ENCODE measurements at places on chromosomes 1 and 21. TPM values are rescaled to one million over a fixed set of nuclear protein-coding genes. Genes with fewer than 3 reads are reported as not detected.
A peak's percentile ranks its signal among the peaks of the same experiment; 100 is the strongest.

- no peak for DNase-seq
Measured at GRCh38 chr1:199087144-199087543, 448.3 kb downstream of the PTPRC start.

GPX7 gene
- 146 TPM for total RNA-seq

ZBTB37 gene
- total RNA-seq, result 10.9 TPM

GRCh38 chr1:76080552-76081079 lies 6.1 kb downstream of the ST6GALNAC3 start:
- peak; percentile 60 for DNase-seq

DNA sequence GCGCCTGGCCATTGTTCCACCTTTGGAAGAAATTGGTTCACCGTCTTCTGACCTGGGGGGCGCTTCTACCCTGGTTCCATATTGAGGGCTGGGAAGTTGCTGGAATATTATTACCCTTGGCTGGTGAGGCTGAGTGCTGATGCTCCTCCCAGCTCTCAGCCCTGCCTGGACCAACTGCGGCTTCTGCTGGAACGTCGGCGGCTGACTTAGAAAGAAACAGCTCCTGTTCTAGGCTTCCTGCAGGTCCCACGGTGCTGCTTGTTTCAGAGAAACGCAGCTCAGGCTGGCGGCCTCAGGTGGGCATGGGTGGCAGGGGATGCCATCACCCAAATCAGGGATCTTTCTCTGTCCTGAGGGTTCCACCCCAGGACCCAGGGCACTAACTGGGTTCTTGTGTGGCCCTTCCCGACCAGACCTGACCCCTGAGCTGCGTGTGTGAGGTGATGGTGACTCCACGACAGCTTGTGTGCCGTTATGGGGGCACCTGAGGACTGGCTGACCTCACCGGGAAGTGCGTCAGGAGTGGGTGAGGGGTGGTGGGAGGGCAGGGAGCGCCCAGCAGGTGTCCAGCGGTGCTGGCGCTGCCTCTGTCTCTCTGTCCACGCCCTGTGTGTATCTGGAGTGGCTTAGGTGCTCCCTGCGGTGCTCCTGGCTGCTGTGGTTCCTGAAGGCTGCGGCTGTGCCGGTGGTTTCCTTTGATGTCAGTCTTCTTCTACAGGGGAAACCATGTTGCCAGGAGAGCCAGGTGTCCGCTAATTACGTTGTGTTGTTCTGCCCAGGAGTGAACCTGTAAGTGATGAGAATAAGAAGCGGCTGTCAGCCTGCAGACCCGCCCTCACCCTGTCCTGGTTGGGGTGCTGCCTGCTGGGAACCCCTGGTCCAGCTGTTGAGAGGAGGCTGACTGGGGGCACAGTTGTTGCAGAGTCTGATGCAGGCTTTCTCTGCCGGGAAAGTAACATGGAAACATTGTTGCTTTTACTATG lies 8.9 kb downstream of the SKI start:
- no peak for DNase-seq

ARMH1 gene
- 1.6 TPM for total RNA-seq

GRCh38 chr1:99917214-99917613 lies 52.6 kb upstream of the SLC35A3 start:
- DNase-seq, result no peak

DNA sequence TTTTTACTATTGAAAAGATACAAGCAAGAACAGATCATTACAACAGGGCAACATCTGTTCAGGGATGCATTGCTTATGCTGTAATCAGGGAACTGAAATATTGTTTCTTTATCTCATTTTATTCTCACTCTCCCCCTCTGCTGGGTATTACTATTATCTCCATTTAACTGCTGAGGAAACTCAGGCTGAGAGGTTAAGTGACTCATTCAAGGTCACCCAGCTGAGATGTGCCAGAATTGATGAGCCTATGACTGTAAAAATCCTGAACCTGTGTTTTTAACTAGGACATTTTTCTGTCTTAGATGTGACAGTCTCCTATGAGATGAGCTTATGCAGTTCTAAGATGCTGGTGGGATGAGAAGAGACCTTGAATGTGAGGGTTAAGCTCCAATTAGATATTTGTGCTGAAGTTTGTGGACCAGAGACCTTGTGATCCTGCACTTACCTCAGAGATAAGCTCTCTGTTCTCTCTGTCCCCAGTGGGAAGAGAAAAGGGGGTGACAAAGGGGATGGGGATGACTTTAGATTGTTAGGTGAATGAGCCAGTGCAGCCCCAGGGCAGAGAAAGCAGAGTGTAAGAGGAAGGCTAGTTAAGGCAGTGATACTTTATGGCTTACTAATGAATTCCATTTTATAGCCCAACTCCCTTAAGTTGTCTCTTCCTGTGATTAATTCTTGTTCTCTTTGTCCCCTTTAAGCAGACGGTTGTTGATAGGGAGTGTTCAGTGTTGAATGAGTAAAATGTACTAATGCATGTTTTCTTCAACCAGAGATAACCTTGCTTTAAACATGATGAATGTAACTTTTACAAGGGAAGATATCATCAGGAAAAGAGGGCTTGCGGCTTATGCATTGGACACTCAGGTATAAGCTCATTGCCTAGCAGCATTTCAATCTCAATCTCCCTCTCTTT lies 111.4 kb downstream of the HLX start:
- no peak for DNase-seq

- peak; percentile 33 for DNase-seq
Measured at GRCh38 chr1:95497566-95497965, 263.6 kb downstream of the RWDD3 start.

DNA sequence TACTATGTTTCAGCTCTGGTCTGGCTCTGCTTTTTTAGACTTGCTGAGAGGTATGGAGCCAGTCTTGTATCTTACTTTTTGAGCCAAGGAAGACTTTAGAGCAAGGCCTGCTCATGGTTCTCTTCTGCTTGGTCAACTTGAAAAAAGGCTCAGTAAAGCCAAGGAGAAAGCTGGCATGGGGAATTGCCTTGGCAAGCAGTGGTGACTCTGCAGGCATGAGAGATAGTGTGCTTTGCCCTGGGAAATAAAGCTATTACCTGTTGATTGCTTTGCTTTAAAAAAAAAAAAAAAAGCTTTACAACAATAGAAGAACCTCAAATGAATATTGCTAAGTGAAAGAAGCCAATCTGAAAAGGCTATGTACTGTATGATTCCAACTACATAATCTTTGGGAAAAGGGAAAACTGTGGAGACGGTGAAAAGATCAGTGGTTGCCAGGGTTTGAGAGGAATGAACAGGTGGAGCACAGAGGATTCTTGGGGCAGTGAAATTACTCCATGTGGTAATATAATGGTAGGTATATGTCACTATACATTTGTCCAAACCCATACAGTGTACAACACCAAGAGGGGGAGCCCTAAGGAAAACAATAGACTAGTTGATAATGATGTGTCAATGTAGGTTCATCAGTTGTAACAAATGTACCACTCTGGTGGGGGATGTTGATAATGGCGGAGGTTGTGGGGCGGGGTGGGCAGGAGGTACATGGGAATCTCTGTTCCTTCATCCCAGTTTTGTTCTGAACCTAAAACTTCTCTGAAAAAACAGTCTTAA lies 87.6 kb downstream of the HMCN1 start:
- no peak for DNase-seq

Measured in muscle of leg (tissue), 16 donors.